ENCODE measurements at places on chromosomes 11 and 22.

- DNase-seq, result no peak
Measured at GRCh38 chr11:130282111-130282510, 32.6 kb downstream of the ZBTB44 start.

GRCh38 chr11:13955971-13956421 is 6.5 kb upstream of the SPON1 start:
- no peak for DNase-seq

GRCh38 chr11:66559866-66560676 is 8.3 kb downstream of the CTSF start:
- no peak for DNase-seq

GRCh38 chr11:19673924-19674729 is 38.5 kb upstream of the NAV2 start:
- no peak for DNase-seq

- no peak for DNase-seq
Measured at GRCh38 chr11:47233989-47234668, 14.5 kb downstream of the ACP2 start.

GRCh38 chr11:61052182-61052972 is 49.9 kb upstream of the CD5 start:
- DNase-seq, result no peak

- DNase-seq, result peak; percentile 84
Measured at GRCh38 chr11:86688398-86689179, 16.2 kb upstream of the ME3 start.

DNA sequence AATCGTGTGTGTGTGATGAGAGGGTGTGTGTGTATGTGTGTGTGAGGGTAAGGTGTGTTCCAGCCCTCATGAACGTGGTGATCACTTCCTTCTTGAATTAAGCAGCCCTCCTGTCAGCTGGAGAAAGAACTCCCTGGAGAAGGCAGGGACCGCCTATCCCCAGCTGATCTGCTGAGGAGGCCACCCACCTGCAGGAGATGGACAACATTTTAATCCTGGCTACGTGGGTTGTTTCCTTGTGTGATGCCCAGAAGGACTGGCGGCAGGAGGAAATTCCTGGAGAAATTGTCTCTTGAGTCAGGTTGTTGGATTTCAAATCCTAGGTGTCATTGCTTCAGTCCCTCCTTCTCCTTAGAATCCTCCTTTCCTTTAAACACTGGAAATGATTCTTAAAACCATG is 878.8 kb downstream of the NTM start:
- no peak for DNase-seq

DNA sequence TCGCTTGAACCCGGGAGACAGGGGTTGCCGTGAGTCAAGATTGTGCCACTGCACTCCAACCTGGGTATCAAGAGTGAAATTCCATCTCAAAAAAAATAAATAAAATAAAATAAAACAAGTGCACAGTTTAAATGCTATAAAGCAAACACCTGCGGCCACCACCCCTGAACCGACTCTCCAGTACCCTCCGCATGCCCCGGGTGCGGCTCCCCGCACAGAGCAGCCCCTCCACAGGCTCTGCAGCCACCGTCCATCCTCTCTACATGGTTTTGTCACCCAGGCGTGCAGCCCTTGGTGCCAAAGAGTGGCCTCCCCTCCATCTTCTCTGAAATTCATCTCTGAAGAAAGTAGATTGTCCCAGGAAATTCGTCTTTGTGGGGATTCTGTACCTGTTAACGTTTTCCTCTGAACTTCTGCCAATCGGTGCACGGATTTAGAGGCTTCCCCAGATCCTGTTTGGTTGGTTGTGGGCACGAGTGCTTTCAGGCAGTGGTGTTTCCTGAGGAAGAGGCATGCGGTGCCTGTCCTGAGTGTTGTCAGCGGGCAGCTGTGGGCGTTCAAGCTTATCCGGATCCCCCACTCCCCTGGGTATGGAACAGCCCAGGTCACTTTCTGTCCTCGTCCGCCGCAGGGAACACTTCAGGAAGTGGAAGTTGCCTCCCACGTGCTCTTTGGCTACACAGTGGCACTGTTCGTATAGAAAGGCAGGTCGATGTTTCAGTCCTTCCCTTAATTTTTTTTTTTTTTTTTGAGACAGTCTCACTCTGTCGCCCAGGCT is 4.1 kb downstream of the MIOX start:
- no peak for DNase-seq

- DNase-seq, result no peak
Measured at GRCh38 chr11:59973097-59973496, 9.3 kb downstream of the OOSP4A start.

DNA sequence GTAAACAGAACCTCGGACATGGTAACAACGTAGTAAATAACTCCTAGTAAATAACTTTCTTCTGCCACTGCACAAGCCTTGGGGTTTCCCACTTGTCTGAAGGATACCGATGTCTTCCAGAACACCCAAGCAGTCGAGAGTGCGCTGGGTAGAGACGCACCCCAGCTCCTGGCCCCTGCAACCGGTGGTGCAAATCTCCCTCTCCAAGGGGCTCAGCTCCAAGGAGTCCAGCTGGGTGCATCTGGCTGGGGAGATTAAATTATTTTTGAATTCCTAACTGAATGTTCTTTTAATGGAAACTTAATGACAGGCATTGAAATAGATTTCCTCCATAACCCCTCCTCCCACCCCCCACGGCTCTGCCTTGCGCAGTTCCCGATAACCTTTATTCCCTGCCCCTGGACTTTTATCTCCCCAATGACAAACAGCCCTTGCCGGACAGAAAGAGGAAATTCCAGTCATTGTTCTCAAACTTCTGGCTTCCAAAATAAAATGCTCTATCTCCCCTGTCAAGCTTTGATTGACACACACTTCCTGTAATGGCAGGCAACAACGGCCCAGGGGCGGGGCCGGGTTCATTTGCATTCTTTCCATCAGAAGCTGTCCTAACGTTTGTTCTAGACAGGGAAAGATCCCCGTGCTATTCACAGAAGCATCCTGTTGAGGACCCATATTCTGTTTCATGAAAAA is 31.2 kb downstream of the KCNJ1 start:
- no peak for DNase-seq

- no peak for DNase-seq
Measured at GRCh38 chr11:75470476-75471080, 37.6 kb upstream of the KLHL35 start.

GRCh38 chr22:24595863-24596262 is 3.0 kb upstream of the LRRC75B start:
- no peak for DNase-seq

DNA sequence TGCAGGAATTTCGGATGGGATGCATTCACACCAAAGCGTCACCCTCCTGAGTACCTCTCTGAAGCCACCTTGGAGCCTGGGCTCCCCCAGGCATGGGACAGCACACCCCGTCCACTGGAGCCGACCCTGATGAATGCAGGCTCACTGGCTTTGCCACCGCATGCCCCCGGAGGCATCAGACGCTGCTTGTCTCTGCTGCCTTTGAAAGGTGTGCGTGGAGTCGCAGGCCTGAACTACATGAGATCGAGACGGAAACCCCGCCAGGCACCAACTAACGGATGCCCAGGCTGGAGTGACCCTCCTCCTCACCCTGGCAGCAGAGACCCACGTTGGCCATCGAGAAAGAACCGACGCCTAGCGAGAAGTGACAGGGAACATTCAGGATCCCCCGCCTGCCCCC is 22.5 kb downstream of the KRTAP5-5 start:
- DNase-seq, result no peak

DNA sequence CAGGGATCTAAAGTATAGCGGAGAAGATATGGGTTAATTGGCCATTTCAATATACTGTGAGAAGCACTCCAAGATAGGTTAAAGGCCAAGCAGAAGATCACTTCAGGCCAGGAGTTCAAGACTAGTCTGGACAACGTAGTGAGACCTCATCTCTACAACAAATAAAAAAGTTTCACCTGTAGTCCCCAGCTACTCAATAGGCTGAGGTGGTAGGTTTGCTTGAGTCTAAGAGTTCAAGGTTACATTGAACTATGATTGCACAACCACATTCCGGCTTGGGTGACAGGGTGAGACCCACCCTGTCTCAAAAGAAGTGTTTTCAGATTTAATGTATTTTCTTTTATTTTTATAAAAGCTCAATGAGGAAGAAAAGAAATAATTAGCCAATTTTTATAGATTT is 25.4 kb downstream of the PATL1 start:
- DNase-seq, result no peak

GRCh38 chr22:23574371-23574811 is 5.7 kb downstream of the IGLL1 start:
- no peak for DNase-seq

GRCh38 chr11:86934926-86935579 is 20.1 kb downstream of the FZD4 start:
- no peak for DNase-seq

DNA sequence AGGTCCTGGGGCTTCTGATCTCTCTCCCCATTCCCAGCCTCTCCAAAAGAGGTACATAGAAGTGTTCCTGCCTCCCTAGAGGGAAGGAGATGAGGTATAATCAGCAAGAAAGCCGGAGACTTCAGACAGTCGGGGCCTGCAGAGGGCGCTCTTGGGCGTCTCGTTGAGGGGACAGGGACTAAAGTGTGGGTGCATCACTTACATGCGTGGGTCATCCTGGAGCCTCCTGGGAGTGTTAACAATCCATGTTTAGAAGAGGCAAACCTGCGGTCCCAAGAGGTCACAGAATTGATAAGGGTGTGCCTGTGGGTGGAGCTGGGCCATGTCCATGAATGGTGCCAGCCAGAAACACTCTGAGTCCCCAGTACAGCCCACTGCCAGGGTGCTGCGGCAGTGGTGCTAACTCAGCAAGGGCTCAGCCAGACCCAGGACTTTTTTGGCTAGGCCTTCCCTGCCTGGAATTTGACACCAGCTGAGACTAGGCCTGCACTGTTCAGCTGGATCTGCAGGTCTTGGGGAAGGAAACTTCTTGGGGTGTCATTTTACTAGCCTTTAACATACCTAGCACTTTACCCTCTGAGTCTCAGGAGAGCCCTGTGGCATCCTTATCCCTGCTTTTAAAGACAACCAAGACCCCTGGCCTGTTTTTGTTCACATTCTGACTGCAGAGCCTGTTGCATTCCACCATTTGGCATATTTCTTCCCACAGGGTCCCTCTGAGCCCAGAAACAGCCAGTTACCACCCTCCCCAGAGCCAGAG is 5.5 kb downstream of the YDJC start:
- DNase-seq, result no peak

GRCh38 chr11:44199298-44199697 is 103.8 kb downstream of the EXT2 start:
- no peak for DNase-seq

DNA sequence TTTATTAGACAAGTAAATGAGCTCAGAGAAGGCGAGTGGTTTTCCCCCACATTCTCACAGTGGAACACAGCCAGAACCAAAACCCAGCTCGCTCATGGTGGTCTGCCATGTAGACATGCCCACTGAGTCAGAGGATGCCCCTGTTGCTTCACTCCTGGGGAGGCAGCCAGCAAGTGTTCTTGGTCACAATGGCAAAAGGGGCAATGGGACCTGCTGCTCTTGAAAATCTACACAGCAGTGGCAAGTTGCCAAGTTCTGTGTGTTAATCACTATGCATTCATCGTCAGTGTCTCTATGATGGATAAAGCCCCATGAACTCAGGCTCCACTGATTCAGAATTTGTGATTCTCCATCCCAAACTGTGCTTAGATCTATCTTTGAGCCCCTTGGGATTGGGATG is 64.7 kb upstream of the TBCEL start:
- no peak for DNase-seq

GRCh38 chr22:47192651-47193437 is 430.4 kb downstream of the TBC1D22A start:
- DNase-seq, result no peak

- no peak for DNase-seq
Measured at GRCh38 chr22:48061726-48062125, 1299.3 kb downstream of the TBC1D22A start.

DNA sequence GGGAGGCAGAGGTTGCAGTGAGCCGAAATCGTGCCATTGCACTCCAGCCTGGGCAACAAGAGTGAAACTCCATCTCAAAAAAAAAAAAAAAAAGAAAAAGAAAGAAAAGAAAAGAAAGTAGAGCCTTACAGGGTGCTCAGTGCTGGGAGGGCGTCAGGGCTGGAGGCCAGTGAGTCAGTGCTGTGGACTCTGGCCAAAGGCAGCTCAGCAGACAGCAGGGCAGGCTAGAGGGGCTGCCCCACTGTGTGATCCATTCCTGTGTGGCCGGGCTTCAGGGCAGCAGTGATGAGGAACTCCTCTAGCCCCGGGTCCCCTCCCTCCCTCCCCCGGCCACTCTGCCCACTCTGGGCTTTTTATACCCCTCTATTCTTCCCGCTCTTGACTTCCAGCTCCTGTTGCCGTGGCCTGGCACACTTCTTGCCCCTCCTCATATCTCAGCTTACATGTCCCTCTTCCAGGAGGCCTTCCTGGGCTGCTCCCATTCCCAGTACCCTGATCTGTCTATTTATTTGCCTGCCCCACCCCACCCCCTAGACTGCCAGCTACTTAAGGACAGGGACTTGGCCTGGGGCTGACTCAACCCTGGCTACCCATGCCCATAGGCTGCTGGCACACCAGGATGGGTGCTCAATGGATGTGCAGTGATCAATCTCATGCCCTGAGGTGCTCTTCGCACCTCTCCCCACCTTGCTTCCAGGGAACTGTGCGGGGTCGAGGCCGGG is 10.1 kb downstream of the SYT12 start:
- peak; percentile 68 for DNase-seq

DNA sequence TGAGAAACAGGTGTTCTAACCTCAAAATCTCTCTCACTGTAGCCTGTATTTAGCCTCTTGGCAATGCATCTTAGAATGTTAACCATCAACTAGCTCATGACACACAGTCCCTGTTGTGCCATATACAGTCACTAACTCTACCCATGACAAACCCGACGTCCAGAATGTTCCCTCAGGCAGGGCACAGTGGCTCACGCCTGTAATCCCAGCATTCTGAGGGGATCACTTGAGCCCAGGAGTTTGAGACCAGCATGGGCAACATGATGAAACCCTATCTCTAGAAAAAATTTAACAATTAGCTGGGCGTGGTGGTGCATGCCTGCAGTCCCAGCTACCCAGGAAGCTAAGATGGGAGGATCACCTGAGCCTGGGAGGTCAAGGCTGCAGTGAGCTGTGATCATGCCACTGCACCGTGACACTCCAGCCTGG is 18.2 kb upstream of the CCDC34 start:
- DNase-seq, result no peak

GRCh38 chr11:134555510-134555909 is 143.5 kb upstream of the B3GAT1 start:
- DNase-seq, result no peak

- no peak for DNase-seq
Measured at GRCh38 chr22:35488513-35488912, 52.1 kb upstream of the RASD2 start.

DNA sequence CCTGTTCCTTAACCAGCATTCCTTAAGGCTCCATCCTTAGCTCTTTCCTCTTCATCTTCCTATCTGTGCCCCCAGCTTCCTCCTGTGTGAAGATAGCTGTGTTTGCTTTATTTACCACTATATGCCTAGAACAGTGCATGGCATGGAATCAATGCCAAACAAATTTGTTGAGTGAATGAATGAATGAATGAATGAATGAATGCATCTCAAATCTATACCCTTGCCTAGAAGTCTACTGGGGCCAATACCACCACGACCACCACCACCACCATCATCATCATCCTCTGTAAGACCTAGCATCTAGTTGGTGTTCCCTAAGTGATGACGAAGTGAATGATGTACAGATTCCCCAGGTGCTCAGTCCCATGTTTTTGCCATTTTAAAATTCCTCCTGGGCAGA is 819 bp upstream of the OTOG start:
- DNase-seq, result no peak

GRCh38 chr11:108846009-108846408 is 181.1 kb downstream of the DDX10 start:
- DNase-seq, result no peak
